ENCODE measurements at places on chromosomes 5 and 9.

GRCh38 chr9:83651558-83651957 is 28.6 kb downstream of the IDNK start:
- no peak for DNase-seq

- DNase-seq = no peak
Measured at GRCh38 chr5:32760091-32760509, 49.0 kb downstream of the NPR3 start.

- DNase-seq = no peak
Measured at GRCh38 chr5:179878222-179879002, 19.8 kb upstream of the MRNIP start.

DNA sequence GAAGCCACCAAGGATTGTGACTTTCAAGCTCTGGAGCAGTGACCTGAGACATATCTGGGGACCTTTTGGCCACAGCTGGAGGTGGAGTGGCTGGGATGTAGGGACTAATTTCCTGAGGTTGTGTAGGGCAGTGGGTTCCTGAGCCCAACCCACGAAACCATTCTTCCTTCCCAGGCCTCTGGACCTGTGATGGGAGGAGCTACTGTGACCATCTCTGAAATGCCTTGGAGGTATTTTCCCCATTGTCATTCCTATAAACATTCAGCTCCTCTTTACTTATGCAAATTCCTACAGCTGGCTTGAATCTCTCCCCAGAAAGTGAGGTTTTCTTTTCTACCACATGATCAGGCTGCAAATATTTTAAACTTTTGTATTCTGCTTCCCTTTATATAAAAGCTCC is 172.6 kb downstream of the TUSC1 start:
- DNase-seq = no peak

- no peak for DNase-seq
Measured at GRCh38 chr5:137303509-137303908, 195.6 kb downstream of the SPOCK1 start.

DNA sequence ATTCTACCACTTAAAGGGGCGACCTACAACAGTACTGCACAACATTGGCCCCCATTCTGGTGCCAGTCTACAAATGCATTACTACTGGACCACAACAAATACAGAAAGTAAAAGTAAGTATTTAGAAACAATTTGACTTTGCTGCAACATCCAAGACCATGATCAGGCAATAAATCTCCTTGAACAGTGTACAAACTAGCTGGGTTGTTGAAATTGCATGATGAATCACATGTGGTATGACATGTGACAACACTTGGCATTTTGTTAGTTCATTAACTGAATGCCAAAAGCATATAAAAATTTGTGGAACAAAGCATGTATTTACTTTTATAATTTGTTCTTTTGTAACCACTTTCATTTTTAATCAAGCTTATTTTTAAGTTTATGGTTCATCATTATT is 270.5 kb downstream of the NFIB start:
- no peak for DNase-seq

GRCh38 chr5:153818626-153819025 is 220.1 kb downstream of the FAM114A2 start:
- DNase-seq = no peak

DNA sequence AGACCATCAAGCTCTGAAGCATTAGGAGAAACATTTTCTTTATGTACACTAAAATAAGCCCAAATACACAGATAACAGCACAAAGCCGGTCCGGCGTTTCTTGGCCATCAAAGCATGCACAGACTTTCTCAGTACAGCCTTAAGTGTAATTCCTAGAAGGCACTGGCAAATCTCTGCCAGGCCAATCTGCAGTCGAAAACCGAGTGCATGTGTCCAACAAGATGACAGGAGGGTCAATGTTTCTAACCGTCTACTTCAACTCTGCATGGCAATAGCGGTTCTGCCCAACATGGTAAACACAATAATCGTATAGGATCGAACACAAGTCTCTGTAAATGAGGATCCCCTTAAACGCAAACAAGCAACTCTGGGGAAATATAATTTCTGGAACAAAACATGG is 1.1 kb downstream of the ARL15 start:
- no peak for DNase-seq

DNA sequence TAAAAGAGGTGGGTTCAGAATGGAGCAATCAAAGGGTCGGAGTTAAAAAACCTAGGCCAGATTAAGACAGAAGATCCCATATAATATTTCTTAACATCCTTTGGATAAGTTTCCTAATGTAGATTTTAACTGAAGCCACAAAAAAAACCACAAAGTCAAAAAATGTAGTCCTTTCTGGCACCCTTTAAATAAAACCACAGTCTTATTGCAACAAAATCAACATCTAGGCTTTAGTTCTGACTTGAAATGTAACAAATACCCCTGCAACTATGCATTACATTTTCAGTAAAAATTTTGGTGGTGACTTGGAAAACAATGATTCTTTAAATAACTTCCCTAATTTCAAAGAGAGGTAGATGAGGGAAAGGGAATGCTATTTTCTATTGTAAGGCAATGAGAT is 109.2 kb downstream of the PSAT1 start:
- DNase-seq = no peak

DNA sequence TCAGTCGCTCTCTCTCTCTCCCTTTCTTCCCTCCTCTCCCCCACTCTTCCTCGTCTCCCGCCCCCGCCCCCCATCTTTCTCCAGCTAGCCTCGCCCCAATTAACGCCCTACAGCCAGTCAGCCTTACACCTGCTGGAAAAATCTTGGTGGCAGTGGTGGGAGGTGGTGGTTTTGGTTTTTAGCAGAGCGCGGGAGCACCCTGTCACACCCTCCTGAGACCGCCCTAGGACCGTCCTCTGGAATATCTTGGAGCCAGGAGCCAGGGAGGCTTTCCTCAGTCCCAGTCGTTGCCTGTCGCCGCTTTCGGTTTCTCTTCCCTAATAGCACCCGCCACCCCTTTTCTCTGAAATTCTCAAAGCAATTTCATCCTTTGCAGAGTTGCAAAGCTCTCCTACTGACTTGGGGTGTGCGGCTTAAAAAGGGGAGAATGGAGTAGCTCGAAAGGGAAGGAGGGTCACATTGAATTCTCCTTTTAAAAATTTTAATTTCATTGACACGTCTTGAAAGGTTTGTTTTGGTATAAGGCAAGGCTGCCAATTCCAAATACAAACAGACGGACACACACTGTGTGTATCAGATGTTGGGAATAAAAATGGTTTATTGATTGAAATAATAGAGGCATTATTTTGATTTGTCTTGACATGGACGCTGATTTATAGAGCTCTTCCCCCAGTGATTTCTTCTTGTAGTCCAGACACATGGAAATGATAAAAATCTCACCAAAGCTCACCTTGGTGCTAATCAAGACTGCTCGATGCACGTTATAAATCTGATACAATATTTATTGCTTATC is 301.3 kb downstream of the PARP8 start:
- DNase-seq = no peak

GRCh38 chr9:10434412-10434811 is 178.4 kb downstream of the PTPRD start:
- no peak for DNase-seq

DNA sequence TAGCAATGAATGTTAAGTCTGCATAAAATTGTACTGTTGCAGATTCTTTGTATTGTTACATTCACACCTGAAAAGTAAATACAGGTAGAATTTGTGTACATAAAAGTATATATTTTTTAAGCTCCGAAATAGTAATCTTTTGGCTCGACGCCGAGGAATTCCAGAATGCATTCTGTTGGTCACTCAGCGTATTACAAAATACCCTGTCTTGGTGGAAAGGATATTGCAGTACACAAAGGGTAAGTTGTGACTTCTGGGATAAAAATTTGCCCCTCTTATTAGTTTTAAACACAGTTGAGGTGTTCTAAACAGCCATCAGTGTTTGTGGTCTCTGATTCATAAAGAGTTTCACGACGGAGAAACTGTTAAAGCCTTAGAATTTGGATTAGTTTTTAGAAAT is 257.6 kb downstream of the ARHGEF28 start:
- no peak for DNase-seq

GRCh38 chr5:81070571-81071255 is 110.5 kb downstream of the RASGRF2 start:
- DNase-seq = no peak
